ENCODE measurements at places on chromosomes 5 and 9.
A peak's percentile ranks its signal among the peaks of the same experiment; 100 is the strongest.

- DNase-seq: no peak
Measured at GRCh38 chr9:91207397-91207728, 154.4 kb downstream of the AUH start.

GRCh38 chr5:154865466-154866184 lies 7.2 kb downstream of the CNOT8 start:
- DNase-seq: no peak

DNA sequence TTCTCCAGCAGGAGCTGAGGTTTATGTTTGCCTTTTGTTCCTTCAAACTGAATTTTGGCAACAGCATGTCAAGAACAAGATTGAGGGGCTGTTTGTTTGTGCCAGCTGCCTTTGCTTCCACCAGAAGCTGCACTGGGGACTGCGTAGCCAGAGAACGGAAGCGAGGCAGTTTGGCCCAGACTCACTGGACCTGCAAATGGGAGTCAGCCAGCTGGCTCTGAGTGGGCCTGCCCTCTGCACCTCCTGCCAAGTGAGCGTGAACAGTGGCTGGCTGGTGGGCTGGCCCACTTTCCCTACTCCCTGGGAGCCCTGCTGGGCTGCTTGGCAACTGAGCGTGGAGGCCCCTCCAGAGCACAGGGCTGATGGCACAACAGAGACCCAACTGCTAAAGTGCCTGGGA lies 111.6 kb downstream of the GALNT10 start:
- no peak for DNase-seq

- no peak for DNase-seq
Measured at GRCh38 chr5:33903118-33903517, 11.3 kb upstream of the ADAMTS12 start.

DNA sequence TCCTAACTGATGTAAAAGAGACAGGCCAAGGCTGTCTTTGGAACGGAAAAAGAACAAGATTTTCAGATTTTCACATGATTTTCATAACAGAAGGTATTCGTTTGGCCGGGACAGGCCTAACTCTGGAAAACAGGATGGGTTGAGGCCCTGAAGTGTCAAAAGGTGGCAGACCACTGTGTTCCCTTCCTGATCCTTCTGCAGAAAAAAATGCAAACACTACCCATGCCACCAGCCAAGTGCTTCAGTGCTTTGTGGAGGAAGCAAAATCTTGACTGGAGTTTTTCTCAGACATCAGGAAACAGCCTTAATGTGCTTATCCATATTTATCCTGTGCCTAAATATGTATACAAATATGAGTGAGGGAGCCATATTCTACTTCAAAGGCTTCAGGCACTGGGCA lies 113.5 kb upstream of the IL6ST start:
- DNase-seq: no peak

DNA sequence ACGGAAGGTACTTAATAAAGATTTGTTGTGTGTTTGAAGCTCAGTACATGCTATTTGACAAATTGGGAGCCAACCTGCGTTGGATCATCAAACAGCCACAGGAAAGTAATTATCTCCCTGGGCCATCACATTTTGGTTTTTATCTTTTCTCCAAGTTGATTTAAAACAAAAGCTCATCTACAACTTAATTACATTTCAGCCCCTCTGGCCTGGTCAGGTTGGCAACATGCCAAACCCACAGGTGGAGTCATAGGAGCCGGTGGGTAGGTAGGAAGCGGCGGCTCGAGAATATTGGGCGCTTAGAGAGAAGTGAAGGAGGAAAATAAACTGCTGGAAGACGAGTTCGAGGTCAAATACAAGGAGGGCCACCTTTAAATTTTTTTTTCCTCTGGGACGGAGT lies 64.9 kb upstream of the FANCC start:
- no peak for DNase-seq

GRCh38 chr5:142816531-142817430 lies 46.6 kb downstream of the ARHGAP26 start:
- DNase-seq: no peak

GRCh38 chr5:39284552-39284951 lies 65.2 kb upstream of the FYB1 start:
- DNase-seq: no peak

- peak; percentile 39 for DNase-seq
Measured at GRCh38 chr5:37738057-37738691, 101.7 kb downstream of the GDNF start.

DNA sequence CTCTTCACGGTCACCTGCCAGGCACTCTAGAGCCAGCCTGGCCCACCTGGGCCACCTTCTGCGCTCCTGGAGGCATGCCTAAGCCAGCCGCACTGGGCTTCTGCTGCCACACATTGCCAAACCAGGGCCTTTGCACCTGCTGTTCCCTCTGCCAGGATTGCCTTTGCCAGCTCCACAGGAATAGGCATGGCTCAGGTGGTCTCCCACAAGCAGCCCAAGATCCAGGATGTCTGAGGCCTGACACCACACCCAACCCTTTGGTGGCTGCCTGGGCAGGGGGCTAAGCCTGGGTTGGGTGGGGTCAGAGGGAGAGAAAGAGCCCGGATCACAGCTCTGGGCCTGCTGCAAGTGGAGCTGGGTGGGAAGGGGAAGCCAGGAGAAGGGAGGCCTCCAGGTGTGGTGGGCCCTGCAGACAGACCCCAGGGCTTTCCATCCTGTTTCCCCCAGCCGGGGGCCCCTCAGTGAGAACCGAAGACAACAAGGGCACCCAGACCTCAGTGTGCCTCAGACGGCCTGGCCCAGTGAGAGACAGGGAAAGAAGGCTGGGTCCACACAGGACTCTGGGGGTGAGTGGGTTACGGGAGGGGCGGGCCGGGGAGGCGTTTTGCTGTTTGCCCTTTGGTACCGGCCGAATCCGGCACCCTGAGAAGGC lies 672 bp upstream of the SUSD3 start:
- DNase-seq: no peak

GRCh38 chr9:19313573-19313972 lies 66.5 kb downstream of the RPS6 start:
- no peak for DNase-seq

DNA sequence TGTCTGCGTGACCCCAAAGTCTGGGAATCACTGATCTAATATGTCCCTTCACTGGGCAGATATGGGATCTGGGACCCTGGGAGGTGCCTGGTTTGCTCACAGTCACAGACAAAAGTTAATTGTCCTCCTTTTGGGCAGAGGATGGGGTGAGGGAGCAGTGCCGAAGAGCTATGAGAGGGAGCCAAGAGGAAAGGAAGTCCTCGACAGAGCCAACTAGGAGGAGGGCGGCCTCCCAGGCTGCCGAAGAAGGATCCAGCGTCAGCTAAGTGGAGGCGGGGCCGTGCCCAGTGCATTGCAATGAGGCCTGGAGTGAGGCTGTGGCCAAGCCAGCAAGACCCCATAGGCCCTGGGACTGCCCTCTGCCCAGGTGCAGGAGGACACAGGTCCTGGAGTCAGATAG lies 11.4 kb downstream of the AIF1L start:
- DNase-seq: no peak

DNA sequence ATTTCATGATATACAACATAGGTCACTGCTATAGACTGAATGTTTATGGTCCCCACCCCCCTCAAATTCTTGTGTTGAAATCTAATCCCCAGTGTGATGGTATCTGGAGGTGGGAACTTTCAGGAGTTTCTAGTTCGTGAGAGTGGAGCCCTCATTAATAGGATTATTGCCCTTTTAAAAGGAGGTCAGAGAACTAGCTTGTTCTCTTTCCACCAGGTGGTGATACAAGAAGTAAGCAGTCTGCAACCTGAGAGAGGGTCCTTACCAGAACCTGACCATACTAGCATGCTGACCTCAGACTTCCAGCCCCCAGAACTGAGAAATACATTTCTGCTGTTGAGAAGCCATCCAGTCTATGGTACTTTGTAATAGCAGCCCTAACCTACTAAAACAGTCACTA lies 33.3 kb downstream of the TMEM161B start:
- DNase-seq: no peak

DNA sequence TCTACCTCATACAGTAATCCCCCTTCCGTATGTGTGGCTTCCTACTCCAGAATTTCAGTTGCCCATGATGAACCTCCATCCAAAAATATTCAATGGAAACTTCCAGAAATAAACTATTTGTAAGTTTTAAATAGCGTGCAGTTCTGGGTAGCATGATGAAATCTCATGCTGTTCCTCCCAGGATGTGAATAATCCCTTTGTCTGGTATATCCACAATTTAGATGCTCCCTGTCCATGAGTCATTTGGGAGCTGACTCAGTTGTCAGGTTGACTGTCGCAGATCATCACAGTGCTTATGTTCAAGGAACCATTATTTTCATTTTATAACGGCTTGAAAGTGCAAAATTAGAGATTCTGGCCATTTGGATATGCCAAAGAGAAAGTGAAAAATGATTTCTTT lies 290.1 kb upstream of the CDH9 start:
- no peak for DNase-seq

GRCh38 chr5:136420168-136420898 lies 55.0 kb upstream of the TRPC7 start:
- DNase-seq: no peak

DNA sequence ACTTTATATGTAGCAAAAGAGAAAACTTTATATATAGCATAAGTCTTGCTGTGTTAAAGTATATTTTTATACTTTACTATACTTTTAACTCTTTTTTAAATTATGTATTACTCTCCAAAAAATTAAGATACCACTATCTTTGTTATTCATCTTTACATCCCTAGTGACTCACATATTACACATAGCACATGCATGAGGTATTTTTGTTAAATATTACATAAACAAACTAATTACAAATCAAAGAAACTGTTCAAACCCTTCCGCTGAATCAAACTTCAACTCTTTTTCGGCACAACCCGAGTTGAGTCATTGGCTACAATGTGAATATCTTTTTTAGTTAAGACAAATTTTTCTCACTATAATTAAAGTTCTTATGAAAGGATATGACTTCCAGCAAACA lies 32.1 kb downstream of the NADK2 start:
- DNase-seq: no peak

DNA sequence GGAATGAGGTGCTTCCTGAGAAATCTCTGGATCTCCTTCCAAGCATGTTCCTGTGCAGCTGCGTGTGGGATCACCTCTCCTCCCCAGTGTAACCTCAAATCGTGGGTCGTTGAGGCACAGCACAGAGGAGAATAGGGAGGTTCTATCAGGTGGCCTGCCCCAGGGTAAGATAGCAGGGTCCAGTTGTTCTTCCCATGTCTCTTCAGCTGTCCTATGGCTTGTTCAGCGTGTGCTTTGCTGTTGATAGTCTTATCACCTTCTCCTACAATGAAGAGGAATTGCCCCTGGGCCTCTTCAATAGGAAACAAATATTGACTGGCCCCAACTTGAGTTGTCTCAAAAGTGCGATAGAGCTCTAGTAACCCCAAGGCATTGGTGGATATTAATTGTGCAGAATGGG lies 22.4 kb downstream of the BAAT start:
- no peak for DNase-seq

GRCh38 chr5:150195736-150196485 lies 6.0 kb downstream of the SLC6A7 start:
- DNase-seq: no peak

DNA sequence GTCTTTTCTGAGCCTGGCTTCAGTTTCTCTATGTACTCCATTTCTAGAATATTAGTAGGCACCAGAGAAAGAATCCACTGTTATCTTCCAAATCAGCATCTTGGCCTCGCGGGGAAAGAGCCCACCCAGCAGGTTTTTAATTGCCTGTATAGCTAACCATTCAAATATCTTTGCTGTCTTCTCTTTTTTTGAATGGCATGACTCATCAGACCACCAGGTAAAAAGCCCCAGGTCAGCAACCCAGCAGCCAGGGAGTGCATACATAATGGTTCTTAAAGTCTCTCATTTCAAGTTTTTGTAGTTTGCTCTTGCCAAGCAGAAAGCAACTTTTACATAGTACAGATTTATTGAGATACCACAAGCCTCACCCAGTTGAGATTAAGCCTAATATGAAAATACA lies 50.7 kb downstream of the TMEM167A start:
- DNase-seq: no peak

DNA sequence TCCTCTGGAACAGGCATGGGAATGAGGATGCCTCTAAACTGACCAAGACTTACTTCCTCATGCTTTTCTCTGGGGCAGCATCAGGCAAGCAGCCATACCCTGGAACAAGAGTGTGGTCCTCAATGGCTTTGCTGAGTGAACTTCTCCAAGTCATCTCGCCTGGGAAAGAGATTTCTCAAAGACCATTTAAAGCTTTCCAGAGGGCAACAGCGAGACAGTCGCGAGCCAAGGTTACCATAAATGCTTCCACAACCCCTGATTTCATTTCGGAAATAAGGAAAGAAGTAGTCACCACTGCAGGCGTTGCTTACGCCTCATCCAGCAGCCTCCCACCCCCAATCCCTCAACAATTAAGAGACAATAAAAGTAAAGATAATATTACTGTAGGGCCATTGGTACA lies 1.1 kb upstream of the SNCAIP start:
- DNase-seq: no peak

- no peak for DNase-seq
Measured at GRCh38 chr5:93830893-93831292, 89.5 kb upstream of the POU5F2 start.

DNA sequence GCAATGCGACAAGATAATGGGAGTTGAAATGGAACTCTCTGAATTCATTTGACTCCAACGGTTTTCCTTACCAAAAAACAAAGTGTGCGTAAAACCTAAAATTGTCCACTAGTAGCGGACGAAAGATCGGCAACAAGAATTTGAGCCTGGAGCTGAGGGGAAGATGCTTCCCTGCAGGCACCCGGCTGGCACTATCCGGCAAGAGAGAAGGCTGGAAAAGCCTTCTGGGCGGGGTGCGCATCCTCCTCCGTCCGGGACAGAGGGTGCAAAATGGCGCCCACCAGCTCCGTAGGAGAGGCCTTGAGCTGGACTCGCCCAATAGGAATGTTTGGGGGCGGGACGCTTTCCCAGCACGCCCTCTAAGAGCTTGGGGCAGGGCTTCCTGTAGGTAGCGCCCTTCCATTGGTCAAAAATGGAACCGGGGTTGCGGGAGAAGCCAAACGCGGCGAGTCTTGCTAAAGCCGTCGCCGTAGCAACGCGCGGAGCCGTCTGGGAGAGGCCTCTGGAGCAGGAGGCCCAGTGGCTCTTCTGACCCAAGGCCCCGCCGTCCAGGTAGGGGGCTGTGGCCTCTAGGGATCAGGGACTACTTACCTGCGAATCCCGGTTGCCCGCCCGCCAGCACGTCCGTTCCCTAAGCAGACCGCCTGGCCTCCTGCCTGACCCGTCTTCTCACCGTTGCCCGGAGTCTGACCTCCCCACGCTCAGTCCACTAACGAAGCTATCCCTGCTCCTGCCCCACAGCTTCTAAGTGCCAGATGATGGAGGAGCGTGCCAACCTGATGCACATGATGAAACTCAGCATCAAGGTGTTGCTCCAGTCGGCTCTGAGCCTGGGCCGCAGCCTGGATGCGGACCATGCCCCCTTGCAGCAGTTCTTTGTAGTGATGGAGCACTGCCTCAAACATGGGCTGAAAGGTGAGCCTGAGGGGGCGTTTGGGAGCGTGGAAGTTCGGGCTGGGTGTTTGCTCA lies 9.2 kb downstream of the RUFY1 start:
- DNase-seq: peak; percentile 96

DNA sequence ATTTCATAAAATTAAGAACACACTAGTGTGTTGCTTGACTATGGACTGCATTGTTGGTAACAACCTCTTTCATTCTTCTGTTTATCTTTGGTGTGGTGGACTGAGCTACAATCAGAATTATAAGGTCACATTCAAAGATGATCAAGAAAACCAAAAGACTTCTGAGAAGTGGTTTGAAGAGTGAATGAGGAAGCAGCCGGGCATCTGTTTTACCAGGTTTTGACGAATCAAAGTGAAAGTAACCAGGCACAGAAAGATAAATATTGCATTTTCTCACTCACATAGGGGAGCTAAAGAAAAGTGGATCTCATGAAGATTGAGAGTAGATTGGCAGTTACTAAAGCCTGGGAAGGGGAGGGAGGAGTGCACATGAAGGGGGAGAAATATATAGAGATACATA lies 589.1 kb downstream of the ZNF608 start:
- DNase-seq: peak; percentile 29

Data from GM12864 (cell line).